Thoracic aorta (tissue), 2 donors: ENCODE measurements at places on chromosomes 6 and 20.

GRCh38 chr6:128446497-128446896 is 73.9 kb downstream of the PTPRK start:
- DNase-seq = no peak

DNA sequence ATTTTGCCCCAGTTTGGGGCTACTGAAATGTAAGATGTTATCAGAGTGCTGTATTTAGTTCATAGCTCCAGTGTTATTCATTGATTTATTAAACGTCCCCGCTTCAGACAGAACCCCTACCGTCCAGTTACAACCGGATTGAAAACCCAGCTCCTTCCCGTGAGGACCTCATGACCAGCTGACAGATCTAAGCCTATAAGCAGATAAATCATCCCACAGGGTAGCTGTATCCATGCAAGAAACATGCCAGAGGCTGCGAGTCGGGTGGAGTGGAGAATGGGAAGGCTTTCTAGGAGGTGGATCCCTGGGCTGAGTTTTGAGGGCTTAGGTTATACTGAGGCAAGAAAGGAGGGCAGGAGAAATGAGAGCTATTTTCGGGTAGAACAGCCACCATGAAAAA is 260.0 kb downstream of the ARID1B start:
- no peak for DNase-seq

GRCh38 chr20:21464916-21465315 is 48.9 kb downstream of the NKX2-2 start:
- no peak for DNase-seq

DNA sequence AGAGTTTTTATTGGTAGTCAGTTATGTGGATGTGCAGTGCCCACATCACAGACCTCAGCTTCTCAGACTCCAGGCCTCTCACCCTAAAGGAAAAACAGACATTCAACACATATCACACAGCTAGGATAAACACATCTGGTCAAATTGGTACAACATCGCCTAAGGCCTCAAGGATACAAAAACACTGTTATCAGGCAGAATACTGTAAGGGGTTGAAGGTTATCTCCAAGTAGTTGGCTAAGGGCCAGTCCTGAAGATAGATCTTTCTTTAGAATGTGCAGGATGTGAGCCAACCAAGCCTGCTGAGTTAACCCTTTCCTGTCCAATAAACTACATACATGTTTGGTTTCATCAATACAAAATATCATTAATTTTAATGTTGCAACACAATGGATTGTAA is 308.4 kb upstream of the GJE1 start:
- DNase-seq = no peak

- no peak for DNase-seq
Measured at GRCh38 chr6:24931718-24932691, 3.8 kb downstream of the RIPOR2 start.

- DNase-seq = no peak
Measured at GRCh38 chr6:42260972-42261371, 43.3 kb upstream of the MRPS10 start.

DNA sequence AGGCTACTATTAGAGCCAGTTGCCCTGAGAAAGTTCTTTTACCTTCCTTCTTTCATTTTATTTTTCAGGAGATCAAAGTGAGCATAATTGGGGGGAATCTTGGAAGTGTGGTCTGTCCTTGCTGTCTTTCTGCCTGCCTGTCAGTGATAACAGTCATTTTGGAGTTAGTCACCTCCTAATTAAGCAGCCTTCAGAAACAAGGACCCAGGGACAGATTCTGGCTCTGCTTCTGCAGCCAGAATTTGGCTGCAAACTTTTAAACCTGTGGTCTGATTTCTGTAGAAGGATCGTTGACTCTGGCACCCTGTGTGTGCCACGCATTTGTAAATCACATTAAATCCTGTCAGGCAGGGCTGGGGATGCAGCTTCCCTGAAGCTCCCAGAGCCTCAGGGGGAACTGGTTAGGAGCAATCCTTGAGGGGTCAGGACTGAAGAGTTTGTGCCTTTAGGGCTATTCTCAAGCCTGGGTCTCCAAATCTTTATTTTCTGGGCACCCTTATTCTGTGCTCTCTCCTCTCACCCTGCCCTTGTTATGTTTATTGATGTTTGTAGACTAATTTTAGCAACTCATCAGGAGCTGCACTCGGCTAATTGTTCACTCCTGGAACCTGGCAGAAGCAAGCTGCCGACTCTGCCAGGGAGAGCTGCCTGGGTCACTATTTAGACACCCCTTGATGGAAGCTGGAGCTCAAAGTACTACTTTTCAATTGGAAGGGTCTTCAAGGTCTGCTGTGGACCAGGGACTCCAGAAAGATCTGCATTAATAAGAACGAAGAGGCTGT is 6.8 kb downstream of the NOX3 start:
- DNase-seq = no peak

DNA sequence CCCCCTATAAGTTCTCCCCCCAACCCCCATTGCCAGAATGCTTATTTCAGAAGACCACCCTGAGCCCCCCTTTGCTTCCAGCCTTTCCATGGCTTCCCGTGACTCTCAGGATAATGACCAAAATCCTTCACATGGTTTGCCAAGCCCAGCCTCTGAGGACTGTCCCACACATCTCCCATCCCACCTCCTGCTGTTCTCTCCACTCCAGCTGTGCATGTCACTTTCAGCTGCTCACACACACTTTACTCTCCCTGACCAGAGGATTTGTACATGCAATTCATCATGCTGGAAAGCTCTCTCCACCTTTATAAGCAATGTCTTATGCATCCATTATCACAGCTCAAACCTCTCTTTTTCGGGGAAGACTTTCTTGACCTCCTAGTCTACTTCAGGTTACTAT is 164.2 kb downstream of the PRL start:
- no peak for DNase-seq

DNA sequence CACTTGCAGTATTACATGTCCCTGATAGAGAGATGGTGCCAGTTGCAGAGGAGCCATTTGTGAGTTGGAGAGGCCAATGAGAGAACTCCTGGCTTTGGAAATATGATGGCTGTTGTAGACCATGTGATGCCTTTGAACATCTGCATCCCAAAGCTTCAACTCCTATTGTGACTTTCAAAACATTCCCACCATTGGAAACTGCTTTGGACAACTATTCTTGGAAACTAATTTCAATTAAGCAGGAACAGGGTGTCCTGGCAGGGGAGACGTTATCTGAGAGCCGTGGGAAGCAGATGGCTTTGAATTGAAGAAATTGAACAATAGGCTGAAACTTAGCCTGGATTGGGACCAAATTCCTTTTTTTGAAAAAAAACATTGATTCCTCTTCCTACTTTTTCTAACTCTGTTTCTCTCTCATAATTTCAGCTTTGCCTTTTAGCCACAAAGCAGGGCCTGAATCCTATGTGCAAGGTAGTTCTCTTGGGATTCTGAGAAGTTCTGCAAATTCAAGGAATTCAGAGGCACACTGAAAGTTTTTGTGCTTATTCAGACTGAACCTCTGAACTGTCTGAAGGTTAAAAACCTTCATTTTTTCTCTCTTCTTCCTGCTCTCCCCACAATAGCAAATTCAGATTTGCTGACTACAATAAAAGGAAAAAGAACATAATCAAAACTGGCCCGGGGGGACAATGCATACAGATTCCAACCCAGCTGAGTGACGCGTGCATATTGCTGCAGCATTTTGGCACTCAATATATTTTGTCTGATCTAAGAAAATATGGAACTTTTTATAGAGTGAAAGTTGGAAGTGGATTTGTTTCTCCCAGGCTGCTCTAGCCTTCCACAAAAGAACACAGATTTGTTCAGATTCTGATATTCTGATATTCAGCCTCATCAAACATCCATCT is 720.4 kb upstream of the CHD6 start:
- DNase-seq = no peak

GRCh38 chr20:31705598-31706597 is 16.8 kb downstream of the BCL2L1 start:
- no peak for DNase-seq

DNA sequence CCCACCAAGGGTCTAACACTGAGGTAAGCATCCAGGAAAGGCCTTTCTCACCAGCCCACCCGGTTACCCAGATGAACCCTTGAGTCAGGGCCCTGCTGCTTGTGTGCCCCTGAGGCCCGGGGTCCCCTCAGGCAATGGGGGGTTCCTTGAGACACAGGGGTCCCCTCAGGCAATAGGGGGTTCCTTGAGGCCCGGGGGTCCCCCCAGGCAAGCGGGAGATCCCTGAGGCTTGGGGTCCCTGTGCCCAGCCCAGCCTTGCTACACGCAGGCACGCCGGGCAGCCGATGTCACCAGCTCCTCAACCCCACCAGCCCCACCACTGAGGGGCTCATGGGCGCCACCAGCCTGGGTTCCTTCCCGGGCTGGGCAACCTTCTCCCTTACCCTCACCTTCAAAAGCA is 247.2 kb downstream of the TTLL2 start:
- no peak for DNase-seq

GRCh38 chr6:117555262-117555849 is 47.0 kb downstream of the GOPC start:
- no peak for DNase-seq

- DNase-seq = no peak
Measured at GRCh38 chr20:6164421-6165341, 41.9 kb upstream of the FERMT1 start.

- no peak for DNase-seq
Measured at GRCh38 chr6:82076916-82077315, 170.6 kb downstream of the IBTK start.

DNA sequence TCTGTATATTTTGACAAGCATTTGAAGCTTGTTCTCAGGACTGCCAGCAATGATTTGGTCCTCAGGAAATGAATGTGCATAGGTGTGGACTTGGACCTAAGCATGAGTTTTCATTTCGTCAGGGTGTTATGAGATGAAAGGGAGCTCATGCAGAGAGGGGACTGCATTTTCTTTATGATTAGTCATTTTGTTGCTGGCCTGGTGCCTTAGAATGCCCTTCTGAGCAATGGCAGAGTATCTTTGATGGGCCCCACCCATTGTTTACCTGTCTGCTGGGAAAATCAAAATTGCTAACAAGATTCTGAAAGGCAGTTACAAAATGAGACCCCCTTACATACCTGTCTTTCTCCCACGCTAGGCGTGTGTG is 51.5 kb upstream of the MTHFD1L start:
- DNase-seq = no peak

DNA sequence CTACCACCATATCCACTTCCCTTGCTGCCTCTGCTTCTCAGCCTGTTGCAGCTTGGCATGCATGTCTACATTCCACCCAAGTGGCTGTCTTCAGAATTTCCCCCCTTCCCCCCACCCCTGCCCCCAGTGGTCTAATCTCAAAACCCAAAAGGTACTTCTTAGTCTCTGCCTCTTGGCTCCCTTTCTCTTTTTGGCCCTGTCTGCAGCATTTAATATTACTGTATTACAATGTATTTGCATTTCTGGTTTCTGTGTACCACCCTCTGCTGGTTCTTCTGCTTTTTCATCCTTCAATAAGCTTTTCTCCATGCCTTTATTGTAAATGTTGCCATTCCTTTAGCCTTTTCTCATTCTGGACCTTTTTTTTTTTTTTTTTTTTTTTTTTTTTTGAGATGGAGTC is 43.0 kb downstream of the RPRD1B start:
- DNase-seq = no peak

GRCh38 chr20:38290829-38291814 is 12.8 kb upstream of the BPI start:
- no peak for DNase-seq

- DNase-seq = no peak
Measured at GRCh38 chr6:77482981-77483380, 19.7 kb upstream of the HTR1B start.

- no peak for DNase-seq
Measured at GRCh38 chr6:73969971-73970970, 274.3 kb downstream of the CD109 start.

- DNase-seq = no peak
Measured at GRCh38 chr20:8602389-8603116, 466.3 kb upstream of the PLCB4 start.

DNA sequence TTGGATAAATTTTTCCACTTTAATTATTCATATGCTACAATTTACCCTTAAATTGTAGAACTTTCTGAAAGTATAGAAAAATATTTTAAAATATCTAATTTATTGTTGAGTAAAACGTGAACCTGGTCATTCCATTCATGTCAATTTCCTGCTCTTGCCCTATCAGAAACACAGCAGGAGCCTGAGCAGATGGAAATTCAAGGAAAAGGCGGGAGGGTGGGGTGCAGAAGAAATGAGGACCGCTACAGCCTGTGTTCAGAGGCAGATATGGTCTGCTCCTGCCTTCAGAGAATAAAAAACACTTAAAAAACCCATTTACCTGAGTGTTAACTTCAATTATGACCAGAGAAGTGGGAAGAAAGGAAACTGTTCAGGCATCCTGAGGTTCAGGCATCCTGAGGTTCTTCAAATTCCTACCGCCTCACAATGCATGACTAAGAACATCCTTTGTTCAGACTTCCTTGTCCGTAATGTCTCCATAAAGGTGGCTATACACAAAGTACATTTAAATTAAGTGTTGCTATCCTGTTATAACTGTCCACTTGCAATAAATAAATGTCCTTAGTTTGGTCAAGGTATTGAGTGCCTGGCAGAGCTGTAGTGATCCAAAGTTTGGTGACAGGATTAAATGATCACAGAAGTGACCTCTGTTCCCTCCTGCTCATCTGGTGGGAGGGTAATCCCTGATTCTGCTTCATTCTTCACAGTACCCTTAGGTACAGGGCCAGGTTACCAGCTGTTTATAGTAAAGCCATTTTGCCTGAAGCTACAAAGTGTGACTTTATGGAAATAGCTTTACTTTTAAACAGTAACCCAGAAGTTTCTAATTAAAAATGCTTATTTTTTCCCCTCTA is 109.1 kb downstream of the MAN1A1 start:
- DNase-seq = no peak

GRCh38 chr6:30880698-30881252 is 3.5 kb upstream of the DDR1 start:
- DNase-seq = no peak
